Astrocyte (in vitro differentiated cells and primary cell): ENCODE measurements at places on chromosomes 13 and 19. TPM values are rescaled to one million over a fixed set of nuclear protein-coding genes. Genes with fewer than 3 reads are reported as not detected.

DNA sequence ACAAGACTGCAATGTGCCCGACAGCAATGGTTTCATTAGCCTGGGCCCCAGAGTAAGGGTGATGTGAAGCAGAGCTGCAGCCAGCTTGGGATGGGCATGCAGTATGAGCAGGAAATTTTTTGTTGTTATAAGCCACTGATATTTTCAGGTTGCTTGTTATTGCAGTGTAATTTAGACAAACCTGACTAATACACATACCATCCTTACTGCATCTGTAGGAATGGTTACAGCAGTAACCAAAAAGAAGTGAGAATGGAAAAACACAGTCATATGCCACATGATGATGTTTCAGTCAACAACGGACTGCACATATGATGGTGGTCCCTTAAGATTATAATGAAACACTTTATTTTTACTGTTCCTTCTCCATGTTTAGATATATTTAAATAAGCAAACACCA is 8.6 kb upstream of the POMP start:
- no peaks in the 10 kb centered on the region for H3K27me3 ChIP-seq
- no peak overlapping the region for H3K4me3 ChIP-seq
- no peaks in the 10 kb centered on the region for H3K4me1 ChIP-seq
- H3K36me3 ChIP-seq: no peaks in the 10 kb centered on the region
- peak overlapping the region; percentile 11 for H3K27ac ChIP-seq

GRCh38 chr13:58883405-58883804 is 1251.9 kb downstream of the PCDH17 start:
- no peak overlapping the region for H3K4me3 ChIP-seq
- H3K4me1 ChIP-seq: no peaks in the 10 kb centered on the region
- H3K27me3 ChIP-seq: peaks cover 3% of the 10 kb centered on the region
- H3K36me3 ChIP-seq: no peaks in the 10 kb centered on the region

DNA sequence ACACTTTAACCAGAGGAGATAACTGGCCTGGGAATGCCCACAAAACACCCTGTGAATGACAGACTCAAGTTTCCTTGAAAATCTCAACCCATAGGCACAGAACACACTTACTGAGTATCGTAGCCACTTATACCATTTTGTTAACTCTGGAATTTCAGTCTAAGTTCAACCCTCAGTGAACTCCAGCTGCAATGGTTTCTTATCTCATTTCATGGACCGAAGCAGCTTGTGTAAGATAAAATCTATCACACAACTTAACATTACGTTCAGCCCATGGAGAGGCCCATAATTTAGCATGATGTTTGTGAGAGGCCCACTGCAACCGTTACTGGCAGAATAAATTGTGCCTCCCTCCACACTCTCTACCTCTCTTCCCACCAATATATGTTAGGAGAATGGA is 323.0 kb downstream of the DNAJC15 start:
- no peak overlapping the region for H3K27ac ChIP-seq
- H3K27me3 ChIP-seq: no peaks in the 10 kb centered on the region
- H3K4me1 ChIP-seq: peaks cover 11% of the 10 kb centered on the region
- no peaks in the 10 kb centered on the region for H3K36me3 ChIP-seq

The CGB7 gene
- 7.1 and 8.8 TPM in 2 replicates for total RNA-seq

The ADPRHL1 gene
- 2.5 and 3.1 TPM in 2 replicates for total RNA-seq

The NLRP7 gene
- not detected in 2 replicates for total RNA-seq

The SIGLEC14 gene
- not detected in 2 replicates for total RNA-seq

The ZSWIM4 gene
- 9.5 and 10.6 TPM in 2 replicates for total RNA-seq

The NOVA2 gene
- total RNA-seq: 10.7 and 11.1 TPM in 2 replicates

DNA sequence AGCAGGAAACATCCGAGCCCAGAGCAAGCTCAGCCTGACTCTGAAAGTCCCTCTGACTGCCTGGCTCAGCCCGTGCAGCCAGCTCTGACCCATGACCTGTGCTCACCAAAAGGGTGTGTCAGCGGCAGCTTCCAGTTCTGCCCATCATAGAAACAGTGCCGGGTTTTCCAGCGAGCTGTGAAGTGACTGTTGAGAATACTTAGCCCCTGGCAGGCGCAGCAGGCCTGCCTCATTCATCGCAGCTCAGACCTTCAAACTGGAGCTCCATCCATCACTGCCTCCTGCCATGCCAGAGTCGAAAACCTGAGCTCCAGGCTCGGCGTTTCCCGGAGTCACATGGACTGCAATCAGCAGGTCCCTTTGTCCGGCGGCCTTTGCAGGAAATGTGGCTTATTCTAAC is 16.3 kb upstream of the GSX1 start:
- H3K36me3 ChIP-seq: no peaks in the 10 kb centered on the region
- no peak for DNase-seq
- H3K4me1 ChIP-seq: no peaks in the 10 kb centered on the region
- no peak overlapping the region for H3K4me3 ChIP-seq
- H3K27me3 ChIP-seq: peaks cover 3% of the 10 kb centered on the region
- no peak overlapping the region for H3K27ac ChIP-seq

DNA sequence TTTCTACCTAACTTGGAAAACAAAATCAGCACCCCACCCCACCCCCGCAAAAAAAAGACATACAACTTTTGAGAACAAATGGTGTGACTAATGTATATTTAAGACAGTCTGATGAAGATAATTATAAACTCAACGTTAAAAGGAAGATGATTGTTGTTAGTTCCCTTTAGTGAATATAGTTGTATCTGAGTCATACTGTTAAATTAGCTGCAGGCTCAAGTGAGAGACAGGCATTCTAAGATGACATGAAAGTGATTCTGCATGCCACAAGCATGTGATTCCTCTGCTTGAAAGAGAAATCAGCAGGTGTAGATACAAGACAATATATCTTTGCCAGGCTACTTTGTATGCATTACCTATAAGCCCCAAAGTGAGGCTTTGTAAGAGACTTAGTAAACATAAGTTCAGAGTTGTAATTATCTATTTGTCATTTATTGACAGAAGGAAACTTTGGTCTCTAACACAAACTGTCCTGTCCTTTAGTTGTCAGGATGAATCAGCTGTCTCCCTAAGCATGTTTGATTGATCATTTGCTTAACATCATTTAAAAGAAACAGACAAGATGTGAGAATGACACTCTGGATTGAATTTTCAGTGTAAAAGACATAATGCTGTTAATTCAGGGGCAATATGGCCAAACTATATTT is 319.4 kb upstream of the HTR2A start:
- peaks cover 19% of the 10 kb centered on the region for H3K4me1 ChIP-seq
- H3K27me3 ChIP-seq: no peaks in the 10 kb centered on the region
- H3K36me3 ChIP-seq: no peaks in the 10 kb centered on the region
- peak overlapping the region; percentile 82 for H3K27ac ChIP-seq
- peak; percentile 63 for DNase-seq

The IQCN gene
- total RNA-seq: 1.3 and 1.7 TPM in 2 replicates

GRCh38 chr13:98495627-98496478 is 81.1 kb downstream of the STK24 start:
- no peaks in the 10 kb centered on the region for H3K4me1 ChIP-seq
- H3K36me3 ChIP-seq: peaks cover 4% of the 10 kb centered on the region
- H3K27ac ChIP-seq: no peak overlapping the region
- no peaks in the 10 kb centered on the region for H3K27me3 ChIP-seq
- DNase-seq: no peak

The LGALS13 gene
- not detected in 2 replicates for total RNA-seq

The IL17D gene
- total RNA-seq: 1.6 and 1.9 TPM in 2 replicates

- H3K36me3 ChIP-seq: no peaks in the 10 kb centered on the region
- no peak overlapping the region for H3K4me3 ChIP-seq
- no peaks in the 10 kb centered on the region for H3K4me1 ChIP-seq
- no peaks in the 10 kb centered on the region for H3K27me3 ChIP-seq
- H3K27ac ChIP-seq: no peak overlapping the region
- no peak for DNase-seq
Measured at GRCh38 chr13:64164435-64164834, 2748.8 kb upstream of the PCDH20 start.

The FFAR1 gene
- total RNA-seq: not detected in 2 replicates

DNA sequence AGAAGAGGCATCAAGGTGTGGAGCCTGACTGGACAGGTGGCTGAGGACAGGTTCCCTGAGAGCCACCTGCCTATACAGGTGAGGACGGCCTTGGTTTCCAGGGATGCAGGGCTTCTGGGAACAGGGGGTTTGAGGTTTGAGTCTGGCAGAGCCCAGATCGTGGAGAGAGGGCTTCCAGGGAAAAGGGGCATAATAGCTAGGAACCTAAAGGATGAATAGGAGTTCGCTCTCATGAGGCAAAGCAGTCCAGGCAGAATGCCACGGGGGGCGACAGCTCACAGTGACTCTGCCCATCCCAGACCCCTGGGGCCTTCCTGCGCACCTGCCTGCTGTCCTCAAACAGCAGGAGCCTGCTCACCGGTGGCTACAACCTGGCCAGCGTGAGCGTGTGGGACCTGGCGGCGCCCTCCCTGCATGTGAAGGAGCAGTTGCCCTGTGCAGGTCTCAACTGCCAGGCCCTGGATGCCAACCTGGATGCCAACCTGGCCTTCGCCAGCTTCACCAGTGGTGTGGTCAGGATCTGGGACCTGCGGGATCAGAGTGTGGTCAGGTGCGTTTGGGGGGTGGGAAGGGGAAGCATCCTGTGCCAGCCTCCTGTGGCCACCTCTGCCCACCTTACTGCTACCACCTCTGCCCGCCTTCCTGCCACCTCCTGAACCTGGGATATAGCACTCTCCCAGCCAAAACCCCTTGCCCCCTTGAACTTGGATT is 12.0 kb downstream of the TLE6 start:
- no peak overlapping the region for H3K4me3 ChIP-seq
- H3K27me3 ChIP-seq: peaks cover 17% of the 10 kb centered on the region
- no peaks in the 10 kb centered on the region for H3K36me3 ChIP-seq
- no peak for DNase-seq

GRCh38 chr19:31351056-31351854 is 2.0 kb upstream of the TSHZ3 start:
- H3K27ac ChIP-seq: peak overlapping the region; percentile 74
- peaks cover 31% of the 10 kb centered on the region for H3K4me1 ChIP-seq
- H3K36me3 ChIP-seq: no peaks in the 10 kb centered on the region
- peaks cover 34% of the 10 kb centered on the region for H3K27me3 ChIP-seq

The ADGRE1 gene
- total RNA-seq: not detected in 2 replicates

The SLAIN1 gene
- total RNA-seq: 2.6 and 3.4 TPM in 2 replicates

GRCh38 chr13:41212881-41213280 is 18.5 kb upstream of the KBTBD7 start:
- H3K4me1 ChIP-seq: peaks cover 5% of the 10 kb centered on the region
- no peaks in the 10 kb centered on the region for H3K36me3 ChIP-seq
- no peak overlapping the region for H3K4me3 ChIP-seq
- H3K27me3 ChIP-seq: no peaks in the 10 kb centered on the region

DNA sequence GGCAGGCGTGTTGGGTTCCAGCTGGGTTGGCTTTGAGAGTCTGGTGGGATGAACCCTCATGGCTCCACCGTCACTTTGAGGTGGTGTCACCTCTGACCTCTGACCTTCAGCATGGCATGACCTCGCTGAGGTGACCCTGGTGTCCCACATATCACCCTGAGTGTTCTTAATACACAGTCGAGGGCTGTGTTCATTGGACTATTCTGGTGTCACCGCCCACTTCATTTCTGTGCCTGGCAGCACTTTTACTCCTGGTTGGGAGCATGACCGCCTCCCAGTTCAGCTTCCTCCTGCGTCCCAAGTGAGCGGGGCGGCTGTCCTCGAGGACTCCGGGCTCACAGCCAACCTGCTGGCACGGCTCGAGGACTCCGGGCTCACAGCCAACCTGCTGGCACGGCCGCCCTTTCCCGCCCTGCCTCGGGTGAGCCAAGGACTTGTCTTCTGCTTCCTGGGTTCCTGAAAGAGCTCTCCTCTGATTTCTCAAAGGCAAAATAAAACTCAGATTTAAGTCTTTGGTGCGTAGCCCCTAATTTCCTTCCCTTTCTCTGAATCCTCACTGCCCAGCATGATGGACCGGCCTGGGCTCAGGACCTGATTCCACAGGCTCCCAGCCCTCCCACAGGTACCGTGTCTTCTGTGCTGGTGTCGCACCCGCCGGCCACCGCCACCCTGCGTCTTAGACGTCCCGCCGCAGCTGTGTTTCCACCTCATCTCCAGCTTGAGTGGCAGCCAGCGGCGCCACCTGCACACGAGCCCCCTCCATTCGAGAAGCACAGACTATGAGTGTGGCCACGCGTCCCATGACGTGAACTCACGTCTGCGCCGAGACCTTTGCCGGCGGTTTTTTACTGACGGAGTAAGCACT is 10.4 kb downstream of the ATP4B start:
- no peak overlapping the region for H3K4me3 ChIP-seq
- H3K4me1 ChIP-seq: peaks cover 11% of the 10 kb centered on the region
- H3K27ac ChIP-seq: no peak overlapping the region
- peak; percentile 20 for DNase-seq
- no peaks in the 10 kb centered on the region for H3K36me3 ChIP-seq
- H3K27me3 ChIP-seq: no peaks in the 10 kb centered on the region

DNA sequence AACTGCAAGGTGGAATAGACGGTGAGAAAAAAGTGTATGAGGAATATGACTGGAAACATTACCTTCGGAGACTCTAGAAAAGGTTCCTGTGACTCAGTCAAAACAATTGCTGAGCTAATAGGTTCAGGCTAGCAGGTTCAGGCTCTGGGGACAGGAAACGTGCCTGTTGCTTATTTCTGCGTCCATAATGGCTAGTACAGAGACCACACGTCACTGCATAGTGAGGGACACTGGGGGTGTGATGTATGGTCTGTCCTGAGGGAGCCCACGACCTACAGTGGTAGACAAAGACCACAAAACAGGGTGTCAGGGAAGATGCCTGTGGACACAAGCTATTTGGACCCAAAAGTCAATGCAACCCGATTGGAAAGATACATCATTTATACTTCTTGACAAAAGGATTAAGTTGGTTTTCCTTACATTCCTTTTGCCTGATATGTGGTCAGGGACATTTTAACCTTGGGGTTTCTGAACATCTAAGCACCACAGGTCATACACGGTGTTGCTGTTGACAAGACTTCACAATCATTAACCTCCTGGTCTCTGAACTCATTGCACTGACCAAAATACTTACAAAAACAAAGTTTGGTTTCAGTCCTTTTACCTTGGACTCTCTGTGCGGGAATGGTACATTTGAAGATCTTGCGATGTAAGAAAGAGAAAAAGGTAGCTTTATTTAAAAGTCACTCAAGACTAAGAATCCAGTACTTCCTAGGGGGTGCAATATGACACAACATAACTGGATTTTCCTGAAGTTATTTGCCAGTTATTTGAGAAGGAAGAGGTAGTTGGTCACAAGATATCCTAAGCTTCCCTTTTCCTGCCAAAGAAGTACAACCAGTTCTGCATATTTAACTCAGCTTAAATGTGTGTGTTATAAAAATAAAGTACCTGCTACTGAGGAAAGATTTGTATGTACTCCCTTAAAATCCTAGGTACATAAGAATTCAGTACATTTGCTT is 20.0 kb downstream of the CRYL1 start:
- no peaks in the 10 kb centered on the region for H3K4me1 ChIP-seq
- H3K27me3 ChIP-seq: no peaks in the 10 kb centered on the region
- no peaks in the 10 kb centered on the region for H3K36me3 ChIP-seq

- H3K4me3 ChIP-seq: no peak overlapping the region
- DNase-seq: no peak
- H3K36me3 ChIP-seq: peaks cover 22% of the 10 kb centered on the region
- H3K27ac ChIP-seq: no peak overlapping the region
- peaks cover 6% of the 10 kb centered on the region for H3K4me1 ChIP-seq
- H3K27me3 ChIP-seq: no peaks in the 10 kb centered on the region
Measured at GRCh38 chr19:39830406-39830805, 3.6 kb downstream of the DYRK1B start.

DNA sequence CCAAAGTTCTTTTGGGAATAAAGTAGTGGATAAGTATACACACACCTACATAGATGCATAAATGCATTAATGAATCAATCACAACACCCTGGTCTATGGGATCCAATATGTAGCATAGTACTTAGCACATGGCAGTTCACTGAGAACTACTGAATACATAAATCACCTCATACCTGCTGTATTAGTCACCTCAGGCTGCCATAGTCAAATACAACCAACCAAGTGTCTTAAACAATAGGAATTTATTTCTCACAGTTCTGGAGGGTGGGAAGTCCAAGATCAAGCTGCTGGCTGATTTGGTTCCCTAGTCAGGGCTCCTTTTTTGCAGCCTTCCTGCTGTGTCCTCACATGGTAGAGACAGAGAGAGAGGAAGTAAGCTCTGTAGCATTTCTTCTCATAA is 228.2 kb downstream of the NHLRC3 start:
- no peak overlapping the region for H3K4me3 ChIP-seq
- H3K36me3 ChIP-seq: no peaks in the 10 kb centered on the region
- H3K27ac ChIP-seq: no peak overlapping the region
- H3K4me1 ChIP-seq: no peaks in the 10 kb centered on the region
- DNase-seq: no peak
